ENCODE measurements at places on chromosomes 5 and 9.
A peak's percentile ranks its signal among the peaks of the same experiment; 100 is the strongest.

GRCh38 chr9:16318516-16319060 is 551.9 kb downstream of the BNC2 start:
- no peak for DNase-seq

GRCh38 chr5:122384739-122385235 is 72.8 kb downstream of the SNCAIP start:
- no peak for DNase-seq

DNA sequence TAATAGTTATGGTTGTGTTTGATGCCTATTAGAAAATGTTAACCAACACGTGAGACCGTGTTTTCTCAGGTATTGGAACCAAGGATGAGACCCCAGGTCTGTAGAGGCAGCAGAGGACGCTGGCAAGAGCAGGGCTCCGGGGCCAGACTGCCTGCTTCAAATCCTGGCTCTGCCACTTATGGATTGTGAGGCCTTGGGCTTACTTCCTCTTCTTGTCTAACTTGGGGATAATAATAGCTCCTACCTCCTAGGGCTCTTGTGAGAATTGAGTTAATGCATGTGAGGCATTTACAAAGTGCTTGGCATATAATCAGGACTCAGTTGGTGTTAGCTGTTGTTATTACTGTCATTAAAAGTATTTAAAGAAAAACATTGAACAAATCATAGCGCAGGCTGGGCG is 85.5 kb upstream of the PITX1 start:
- no peak for DNase-seq

GRCh38 chr9:109013679-109014607 is 644 bp upstream of the CTNNAL1 start:
- DNase-seq = no peak

- no peak for DNase-seq
Measured at GRCh38 chr5:91328743-91329142, 54.4 kb downstream of the ARRDC3 start.

GRCh38 chr5:8813180-8813579 is 732.7 kb downstream of the SEMA5A start:
- DNase-seq = no peak

- DNase-seq = no peak
Measured at GRCh38 chr9:84277646-84278045, 62.9 kb downstream of the SLC28A3 start.

GRCh38 chr5:90549729-90550275 is 8.8 kb upstream of the ADGRV1 start:
- no peak for DNase-seq

DNA sequence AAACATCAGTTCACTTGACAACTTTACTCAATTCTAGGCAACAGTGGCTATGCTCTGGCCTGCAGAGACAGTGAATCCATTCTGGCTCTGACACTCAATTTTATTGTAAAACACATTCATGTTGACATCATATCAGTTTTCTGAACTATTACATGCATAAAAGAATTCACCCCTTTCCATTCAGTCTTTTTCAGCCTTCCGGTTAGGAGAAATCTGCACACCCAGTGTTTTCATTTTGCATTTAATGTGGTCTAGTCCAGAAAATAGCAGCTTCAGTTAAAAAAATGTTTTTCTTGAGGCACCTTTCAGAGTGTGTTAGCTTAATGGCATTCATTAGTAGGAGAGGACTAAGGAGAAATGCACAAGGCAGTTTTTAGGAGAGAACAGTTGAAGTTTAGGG is 95.1 kb downstream of the PBX3 start:
- DNase-seq = no peak

GRCh38 chr5:179161901-179162300 is 101.7 kb downstream of the ZNF354C start:
- DNase-seq = no peak

GRCh38 chr9:90909747-90910283 is 108.2 kb downstream of the SYK start:
- no peak for DNase-seq

DNA sequence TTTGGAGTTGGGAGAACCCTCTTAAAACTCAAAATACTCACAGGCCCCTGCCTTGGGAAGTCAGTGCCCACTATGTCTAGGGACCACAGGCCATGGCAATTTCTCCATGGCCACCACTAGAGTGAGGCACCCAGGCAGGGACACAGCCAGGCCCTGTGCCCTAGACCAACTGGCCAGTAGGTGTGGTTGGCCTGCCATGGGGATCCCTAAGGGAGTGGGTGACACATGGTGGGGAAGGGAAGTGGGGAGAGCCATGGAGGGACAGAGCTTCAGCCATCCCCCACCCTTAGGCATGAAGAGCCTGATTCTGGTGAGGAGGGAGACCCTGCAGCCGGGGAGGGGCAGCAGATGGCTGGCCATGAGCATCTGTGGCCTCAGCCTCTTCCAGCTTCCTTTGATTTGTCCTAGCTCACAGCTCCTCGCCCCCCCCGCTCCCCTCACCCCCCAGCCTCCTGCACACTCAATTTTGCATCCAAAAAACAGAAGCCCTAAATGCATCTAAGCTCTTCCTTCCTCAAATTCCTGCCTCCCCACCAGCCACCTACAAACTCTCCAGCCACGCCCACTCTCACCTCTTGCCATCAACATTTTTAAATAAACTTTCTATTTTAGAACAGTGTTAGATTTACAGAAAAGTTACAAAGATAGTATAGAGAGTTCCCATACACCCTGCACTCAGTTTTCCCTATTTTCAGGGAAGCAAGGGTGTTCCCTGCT is 1.6 kb upstream of the DBN1 start:
- DNase-seq = no peak

DNA sequence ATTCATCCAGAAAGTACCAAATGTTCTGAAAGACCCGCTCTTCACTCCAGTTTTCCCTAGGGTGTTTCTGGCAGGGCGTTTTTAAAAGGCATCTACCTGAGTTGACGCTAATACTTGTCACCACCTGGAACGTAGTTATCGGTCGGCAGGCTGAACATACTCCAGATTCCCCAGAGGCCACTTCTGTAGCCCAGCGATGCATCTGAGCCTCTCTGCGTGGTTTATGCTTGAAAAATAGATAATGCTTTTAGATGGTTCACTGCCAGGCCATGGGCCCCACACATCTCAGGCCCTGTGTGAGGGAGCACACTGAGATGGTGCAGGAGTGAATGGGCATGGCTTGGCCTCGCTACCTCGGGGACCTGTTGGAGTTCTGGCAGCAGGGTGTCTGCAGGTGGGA is 33.0 kb upstream of the NCS1 start:
- no peak for DNase-seq

- DNase-seq = no peak
Measured at GRCh38 chr5:39760385-39761198, 335.8 kb upstream of the DAB2 start.

GRCh38 chr5:124064956-124065355 is 553.0 kb downstream of the CSNK1G3 start:
- DNase-seq = no peak

- DNase-seq = no peak
Measured at GRCh38 chr9:31604531-31604930, 779.9 kb upstream of the ACO1 start.

DNA sequence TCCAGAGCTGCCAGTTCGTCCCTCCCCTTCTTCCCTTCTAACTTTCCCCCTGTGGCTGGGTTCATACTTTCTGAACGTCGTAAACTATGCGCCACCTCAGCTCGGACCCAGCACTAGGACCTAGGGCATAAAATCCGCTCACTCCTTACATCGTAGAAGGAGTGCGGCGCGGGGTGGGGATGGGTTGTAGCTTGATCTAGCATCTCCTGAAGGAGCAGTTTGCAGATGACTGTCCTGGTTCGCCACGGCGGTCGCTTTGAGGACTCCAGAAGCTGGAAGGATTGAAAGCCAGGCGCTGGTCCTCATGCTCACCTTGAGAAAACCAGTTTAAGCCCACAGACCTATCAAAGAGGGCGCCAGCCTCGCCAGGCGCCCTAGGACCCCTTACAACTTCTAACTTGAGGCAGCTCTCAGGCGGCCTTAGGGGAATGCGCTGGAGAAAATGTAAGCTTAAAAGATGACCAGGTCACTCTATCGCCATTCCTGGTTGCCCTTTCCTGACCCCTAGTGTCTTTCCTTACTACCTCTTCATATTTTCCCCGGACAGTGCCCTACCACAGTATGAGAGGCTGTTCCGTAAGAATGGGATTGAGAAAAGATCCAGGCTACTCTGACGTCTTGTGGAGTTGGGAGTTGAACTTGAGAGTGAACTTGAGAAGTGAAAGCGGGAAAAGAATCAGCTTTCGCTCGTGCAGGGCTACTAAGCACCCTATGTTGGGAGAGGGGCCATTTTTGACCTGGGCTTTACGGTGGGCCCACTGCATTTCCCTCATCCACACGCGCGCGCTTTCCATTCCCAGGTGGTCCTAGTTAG is 2.8 kb downstream of the RORB start:
- DNase-seq = no peak

DNA sequence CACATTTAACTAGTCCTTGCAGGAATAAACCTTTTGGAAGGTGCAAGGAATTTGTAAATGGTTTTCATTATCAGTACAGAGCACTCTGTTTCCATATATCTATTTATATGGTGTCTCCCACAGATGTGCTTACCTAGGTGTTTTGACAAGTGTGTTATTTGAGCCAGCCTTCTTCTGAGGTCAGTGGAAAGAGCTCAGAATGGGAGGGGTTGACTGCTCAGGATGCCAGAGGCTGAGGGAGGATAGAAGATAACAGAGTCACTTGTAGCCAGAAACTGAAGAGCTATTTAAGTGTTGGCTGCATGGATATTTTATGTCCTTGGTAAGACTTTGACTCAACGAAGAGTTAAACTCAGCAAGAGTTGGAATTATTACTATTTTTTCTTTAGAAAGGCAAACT is 5.0 kb downstream of the CMYA5 start:
- DNase-seq = no peak

- DNase-seq = no peak
Measured at GRCh38 chr5:132420706-132421272, 51.3 kb downstream of the SLC22A5 start.

GRCh38 chr9:21919377-21920362 is 74.5 kb downstream of the CDKN2A start:
- DNase-seq = peak; percentile 0

DNA sequence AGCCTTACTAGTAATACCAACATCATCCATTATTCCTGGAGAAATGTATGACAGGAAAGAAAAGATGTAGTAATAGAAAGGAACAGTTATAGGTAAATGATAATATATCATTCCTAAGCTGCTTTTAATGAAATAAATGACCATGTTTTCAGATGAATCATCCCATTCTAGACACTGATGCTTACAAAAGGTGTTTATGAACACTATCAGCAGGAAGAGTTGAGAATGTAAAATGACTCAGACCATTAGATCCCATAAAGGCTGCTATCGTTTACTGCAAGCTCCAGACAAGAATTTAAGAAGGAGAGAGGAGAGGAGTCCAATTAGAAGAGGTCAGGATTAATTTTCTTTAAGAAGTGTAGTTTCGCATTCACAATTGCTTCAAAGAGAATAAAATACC is 1033.5 kb downstream of the EFNA5 start:
- DNase-seq = no peak

DNA sequence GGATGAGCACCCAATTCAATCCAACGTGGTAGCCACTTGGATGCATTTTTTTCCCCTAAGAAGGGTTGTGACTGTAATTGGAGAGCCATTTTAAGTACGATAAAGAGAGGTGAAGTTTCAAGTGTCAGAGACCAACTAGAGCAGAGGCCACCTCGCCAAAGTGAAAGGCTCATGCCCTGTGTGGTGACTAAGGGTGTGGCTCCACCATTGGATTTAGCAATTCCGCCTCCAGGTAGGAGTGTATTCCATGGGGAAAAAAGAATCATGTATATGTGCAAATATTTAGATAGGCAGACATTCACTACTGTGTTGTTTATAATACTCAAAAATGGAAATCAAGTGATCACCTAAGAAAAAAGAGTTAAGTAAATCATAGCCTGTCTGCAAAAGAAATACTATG is 53.1 kb upstream of the S1PR3 start:
- no peak for DNase-seq

GRCh38 chr5:24633715-24634325 is 11.0 kb downstream of the CDH10 start:
- no peak for DNase-seq

GRCh38 chr9:5872511-5872910 is 18.2 kb upstream of the MLANA start:
- DNase-seq = no peak

- DNase-seq = no peak
Measured at GRCh38 chr5:147369742-147370374, 135.0 kb downstream of the STK32A start.

DNA sequence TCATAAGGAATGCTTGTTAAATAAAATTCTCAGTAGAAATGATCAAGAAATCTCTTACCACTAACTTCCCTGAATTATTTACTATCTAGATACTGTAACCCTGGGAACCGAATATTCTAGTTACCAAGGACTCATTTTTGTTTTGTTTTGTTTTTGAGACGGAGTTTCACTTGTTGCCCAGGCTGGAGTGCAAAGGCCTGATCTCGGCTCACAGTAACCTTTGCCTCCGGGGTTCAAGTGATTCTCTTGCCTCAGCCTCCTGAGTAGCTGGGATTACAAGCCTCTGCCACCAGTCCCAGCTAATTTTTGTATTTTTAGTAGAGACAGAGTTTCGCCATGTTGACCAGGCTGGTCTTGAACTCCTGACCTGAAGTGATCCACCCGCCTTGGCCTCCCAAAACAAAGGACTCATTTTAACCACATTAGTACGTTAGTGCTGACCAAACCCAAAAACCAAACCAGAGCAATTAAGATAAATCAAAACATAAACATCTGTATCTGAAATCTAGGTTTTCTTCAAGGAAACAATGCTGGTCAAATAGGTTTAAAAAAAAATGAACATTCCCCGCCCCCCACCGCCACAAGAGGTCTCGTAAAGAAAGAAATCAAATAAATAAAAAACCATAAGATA is 3.7 kb downstream of the TXN start:
- DNase-seq = no peak

DNA sequence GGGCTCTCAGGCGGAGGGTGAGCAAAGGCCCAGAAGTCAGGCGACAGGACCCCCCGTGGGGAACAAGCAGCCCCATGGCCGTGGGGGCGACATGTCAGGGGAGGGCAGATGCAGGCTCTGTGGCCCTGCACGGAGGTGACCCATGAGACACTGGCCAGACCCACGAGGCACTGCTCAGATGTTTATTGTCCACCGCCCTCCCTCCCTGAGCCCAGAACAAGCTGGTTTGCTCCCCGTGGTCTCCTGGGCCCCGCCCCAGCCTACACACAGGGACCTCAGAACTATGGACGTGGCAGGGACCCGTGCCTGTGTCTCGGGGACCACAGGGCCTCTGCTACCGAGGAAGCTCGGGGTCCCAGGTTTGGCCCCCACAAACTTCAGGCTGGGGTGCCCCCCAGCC is 1.9 kb downstream of the FUT7 start:
- DNase-seq = no peak

GRCh38 chr9:105118636-105119035 is 125.8 kb upstream of the SLC44A1 start:
- DNase-seq = no peak

GRCh38 chr9:75664597-75664996 is 225.9 kb upstream of the PCSK5 start:
- DNase-seq = no peak

GRCh38 chr5:131373265-131373664 is 109.4 kb downstream of the CDC42SE2 start:
- no peak for DNase-seq

DNA sequence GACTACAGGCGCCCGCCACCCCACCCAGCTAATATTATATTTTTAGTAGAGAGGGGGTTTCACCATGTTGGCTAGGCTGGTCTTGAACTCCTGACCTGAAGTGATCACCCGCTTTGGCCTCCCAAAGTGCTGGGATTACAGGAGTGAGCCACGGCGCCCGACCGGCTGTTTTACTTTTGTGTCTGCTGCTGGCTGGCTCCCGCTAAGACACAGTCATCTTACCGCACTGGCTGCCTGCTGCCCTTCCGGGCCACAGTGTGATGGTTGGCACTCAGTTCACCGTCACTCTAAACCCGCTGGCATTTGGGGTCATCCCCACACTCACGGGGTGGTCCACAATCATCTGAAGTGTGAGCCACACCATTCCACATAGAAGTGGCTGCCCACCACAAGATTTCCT is 93.7 kb downstream of the WDR41 start:
- DNase-seq = no peak
